Thymus (tissue), 14 donors: ENCODE measurements at places on chromosomes 5 and 9. TPM values are rescaled to one million over a fixed set of nuclear protein-coding genes. Genes with fewer than 3 reads are reported as not detected.

The CAMK2A gene
- total RNA-seq: 0.09 TPM

DNA sequence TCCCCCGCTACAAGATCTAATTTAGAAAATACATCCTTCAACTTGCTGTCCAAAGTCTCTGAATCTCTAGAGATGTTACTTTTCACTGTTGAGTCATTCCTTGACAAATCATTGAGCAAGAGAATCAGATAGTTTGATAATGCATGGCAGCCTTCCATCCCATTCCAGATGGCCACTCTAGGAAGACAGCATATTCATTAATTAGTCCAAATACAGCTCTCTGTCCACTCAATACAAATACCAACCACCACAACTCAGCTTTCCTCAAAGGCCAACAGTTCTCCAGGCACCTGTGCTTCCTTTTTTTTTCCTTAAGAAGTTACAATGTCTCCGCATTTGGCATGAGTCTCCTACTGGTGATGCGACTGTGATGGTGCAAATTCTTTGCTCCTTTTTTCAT lies 72.3 kb downstream of the DROSHA start:
- DNase-seq: no peak
- H3K27ac ChIP-seq: no peak overlapping the region
- H3K27me3 ChIP-seq: no peaks in the 10 kb centered on the region

The KIF20A gene
- total RNA-seq: 40.0 TPM

The PCDHA9 gene
- total RNA-seq: not detected

The PFN3 gene
- not detected for total RNA-seq
